ENCODE measurements at places on chromosomes 16 and 17. TPM values are rescaled to one million over a fixed set of nuclear protein-coding genes. Genes with fewer than 3 reads are reported as not detected.

- DNase-seq = peak; percentile 27
These were observed 58.3 kb downstream of the NTN1 start for GRCh38 chr17:9079461-9080103.

DNA sequence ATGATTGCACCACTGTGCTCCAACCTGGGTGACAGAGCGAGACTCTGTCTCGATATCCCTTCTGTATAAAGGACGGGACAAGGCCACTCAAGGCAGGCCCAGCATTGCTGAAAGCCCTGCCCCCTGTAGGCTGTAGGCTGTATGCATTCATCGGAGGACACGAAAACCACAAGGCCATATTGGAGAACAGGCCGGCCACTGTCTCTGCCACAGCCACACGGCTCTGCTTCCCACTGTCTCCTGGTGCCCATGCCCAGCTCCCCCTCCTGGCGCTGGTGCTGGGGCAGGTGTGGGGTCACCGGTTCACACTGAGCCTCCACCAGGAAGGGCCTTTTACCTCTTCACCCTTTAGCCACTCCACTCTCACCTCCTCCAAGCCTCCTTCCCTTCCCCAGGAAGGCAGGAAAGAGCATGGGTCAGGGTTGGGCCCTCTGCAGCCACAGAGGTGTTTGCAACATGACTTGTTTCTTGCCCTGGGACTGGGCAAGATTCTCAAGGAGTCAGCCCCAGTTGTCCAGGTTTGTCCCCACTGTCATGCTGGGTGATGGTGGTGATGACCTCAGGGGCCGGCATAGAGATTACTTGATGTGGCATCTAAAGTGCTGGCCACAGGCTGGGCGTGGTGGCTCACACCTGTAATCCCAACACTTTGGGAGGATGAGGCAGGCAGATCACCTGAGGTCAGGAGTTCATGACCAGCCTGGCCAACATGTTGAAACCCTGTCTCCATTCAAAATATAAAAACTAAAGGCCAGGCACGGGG, 5.3 kb upstream of the NTN3 start:
- DNase-seq = no peak

GRCh38 chr16:4695473-4696171, 2.3 kb downstream of the NUDT16L1 start:
- no peak for DNase-seq

- no peak for DNase-seq
These were observed 57.9 kb upstream of the SLC12A3 start for GRCh38 chr16:56807011-56807675.

GRCh38 chr16:22688930-22689329, 125.0 kb upstream of the HS3ST2 start:
- DNase-seq = no peak

Gene CHD9NB
- total RNA-seq = 0.33 TPM

GRCh38 chr17:43612515-43612914, 49.2 kb downstream of the MEOX1 start:
- no peak for DNase-seq

Gene IRF8
- total RNA-seq = 4.9 TPM

DNA sequence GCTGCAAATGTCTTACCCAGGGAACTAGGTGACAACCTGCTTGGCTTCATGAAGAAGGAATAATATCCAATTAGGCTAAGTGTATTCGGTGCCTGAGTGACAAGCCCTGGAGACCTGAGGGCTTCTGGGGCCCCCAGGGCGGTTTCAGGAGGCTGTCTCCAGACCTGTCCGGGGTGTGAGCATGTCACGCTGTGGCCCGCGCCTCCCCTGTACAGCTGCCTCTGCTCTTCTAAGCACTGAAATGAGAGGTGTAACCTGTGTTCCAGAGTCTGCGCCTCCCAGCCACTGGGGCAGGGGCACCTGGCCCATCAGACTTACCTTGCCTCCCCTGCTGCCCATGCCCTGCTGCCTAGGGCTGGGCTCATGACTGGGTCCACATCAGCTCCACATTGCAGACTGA, 114.3 kb downstream of the WWOX start:
- no peak for DNase-seq

- DNase-seq = no peak
These were observed 26.1 kb upstream of the JPH3 start for GRCh38 chr16:87576171-87576570.

DNA sequence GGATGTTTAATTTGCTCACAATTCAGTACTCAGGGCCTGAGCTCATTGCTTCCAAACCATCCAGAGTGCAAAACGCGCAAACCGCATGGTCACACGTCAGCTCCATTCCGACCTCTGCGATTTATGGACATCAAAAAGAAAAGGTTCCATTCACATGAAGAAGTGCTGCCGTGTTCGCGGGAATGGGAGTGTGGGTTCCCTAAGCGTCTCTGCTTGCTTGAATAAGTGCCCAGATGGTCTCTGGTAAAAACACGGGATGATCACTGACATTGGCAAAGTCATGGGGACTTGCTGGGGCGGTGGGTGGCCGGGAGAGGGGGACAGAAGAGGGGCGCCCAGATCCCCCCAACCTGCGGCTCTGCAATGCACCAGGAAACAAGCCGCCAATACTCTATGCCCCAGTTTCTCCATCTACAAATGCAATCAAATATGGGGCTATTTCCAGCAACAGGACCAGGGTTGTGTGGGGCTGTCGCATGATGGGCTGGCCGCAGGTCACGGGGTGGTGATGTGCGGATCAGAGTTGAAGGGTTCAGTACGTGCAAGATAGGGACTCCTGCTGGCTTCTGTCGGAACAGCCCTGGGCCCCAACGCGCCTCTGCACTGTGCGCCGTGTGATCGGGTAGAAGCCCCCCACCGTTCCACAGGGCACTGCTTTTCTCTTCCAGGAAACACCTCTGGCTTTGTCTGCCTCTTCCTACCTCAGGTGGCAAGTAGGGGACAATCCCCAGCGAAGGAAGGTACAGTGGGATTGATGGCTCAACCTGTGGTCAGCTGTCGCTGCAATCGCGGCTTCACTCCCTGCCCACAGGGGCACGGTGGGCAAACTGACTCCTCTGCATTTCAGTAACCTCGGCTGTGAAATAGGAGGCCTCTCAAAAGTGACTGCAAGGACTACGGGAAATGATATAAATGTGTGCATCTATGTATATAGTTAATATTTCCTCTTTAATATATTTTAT, 11.2 kb downstream of the FOXF1 start:
- DNase-seq = no peak
